ENCODE measurements at places on chromosomes 6 and 20.

DNA sequence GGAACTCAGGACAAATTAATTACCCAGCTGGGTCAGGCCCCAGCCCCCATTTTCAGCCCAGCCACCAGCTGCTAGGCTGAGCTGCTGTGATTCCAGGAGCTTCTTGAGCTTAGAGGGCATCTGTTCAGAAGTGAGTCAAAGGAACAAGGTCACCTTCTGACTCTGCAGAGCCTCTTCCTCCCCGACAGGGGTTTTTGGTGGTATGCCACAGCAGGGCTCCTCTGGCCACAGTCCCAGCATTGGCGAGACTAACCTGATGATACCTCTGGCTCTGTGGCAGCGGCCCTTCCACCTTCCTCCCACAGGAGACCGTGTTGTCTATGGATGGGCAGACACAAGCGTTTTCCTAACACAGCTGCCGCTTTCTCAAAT, 39.7 kb downstream of the ZC3H12D start:
- peak; percentile 45 for DNase-seq

GRCh38 chr20:35992713-35993335, 24.4 kb downstream of the CNBD2 start:
- peak; percentile 54 for DNase-seq

DNA sequence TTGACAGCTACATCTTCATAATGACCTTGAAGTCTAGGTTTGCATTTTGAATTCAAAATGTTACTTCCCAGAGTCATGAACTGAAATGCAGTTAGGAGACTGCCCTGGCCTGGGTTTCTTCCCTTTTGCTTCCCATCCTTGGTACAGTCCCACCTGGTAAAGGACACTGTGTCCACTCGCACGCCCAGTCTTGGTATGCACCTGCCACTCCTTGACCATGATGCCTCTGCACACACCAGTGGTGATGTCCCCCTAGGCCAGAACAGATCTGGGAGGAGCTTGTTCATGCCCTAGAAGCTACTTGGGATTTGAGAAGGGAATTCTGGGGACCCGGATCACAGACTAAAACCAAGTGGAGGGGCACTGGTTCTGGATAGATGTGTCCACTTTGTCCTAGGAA, 3.6 kb downstream of the PPP1R14C start:
- DNase-seq, result no peak

DNA sequence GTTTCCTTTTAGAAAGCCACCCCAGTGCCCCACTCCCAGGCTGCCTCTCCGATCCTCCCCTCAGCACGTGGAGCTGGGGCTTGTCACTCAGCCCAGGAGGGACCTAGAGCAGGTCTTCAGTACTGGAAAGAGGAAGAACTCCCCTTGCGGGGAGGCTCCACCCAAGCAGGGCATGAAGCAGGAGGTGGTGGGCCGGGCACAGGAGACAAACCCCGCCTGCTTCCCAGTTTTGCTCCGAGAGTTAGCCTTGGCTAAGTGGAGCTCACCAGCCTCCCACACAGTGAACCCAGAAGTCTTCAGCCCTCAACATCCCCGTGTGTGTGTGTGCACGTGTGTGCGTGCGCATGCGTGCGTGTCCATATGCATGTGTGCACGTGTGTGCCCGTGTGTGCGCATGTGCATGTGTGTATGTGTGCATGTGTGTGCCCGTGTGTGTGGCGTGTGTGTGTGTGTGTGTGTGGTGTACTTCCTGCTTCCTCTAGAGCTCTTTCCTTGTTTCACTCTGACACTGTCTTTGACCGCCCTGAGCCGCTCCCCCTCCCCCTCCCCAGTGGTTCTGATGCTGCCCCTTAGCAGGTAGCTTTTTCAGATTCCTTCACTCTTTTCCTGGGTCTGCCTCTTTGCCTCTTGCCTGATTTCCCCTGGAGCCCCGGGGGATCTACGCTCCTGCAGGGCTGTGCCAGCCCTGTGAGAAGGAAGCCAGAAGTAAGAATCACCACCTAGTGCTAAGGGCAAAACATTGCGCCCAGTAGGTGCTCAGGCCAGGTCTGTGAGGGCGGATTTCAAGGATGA, 239.8 kb downstream of the CDC5L start:
- DNase-seq, result no peak

GRCh38 chr6:91704531-91704930, 1117.7 kb upstream of the MAP3K7 start:
- no peak for DNase-seq

- DNase-seq, result no peak
Observed at GRCh38 chr6:62465206-62465605, 179.2 kb upstream of the KHDRBS2 start.

GRCh38 chr20:3413393-3413889, 6.0 kb upstream of the DNAAF9 start:
- DNase-seq, result no peak

DNA sequence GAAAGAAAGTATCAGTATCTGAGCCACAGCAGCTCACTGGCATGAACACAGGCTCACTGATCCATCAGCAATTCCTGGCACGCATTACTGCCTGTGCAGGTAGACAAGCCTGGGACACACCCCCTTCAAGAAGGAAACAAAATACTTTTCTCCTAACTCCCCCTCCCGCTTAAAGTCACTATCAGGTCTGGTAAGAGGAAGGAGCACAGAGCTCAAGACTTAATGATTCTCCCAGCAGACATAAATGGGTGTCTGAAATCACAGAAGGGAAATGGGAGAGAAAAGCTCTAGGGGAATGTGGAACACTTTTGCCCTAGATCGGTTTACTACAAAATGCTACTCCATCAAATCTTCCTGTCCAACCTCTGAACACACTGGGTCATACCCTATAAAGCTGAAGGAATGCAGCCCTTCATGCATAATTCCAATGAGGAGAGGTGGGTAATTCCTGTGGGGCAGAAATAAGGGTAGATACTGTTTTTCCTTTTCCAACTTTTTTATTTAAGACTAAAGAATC, at the start of gene ADGRF1:
ADGRF1 (minus strand) TSS at position 58 of the 517 bp plus-strand sequence. CDS start 13,271 bp downstream, outside the sequence.
- no peak for DNase-seq

DNA sequence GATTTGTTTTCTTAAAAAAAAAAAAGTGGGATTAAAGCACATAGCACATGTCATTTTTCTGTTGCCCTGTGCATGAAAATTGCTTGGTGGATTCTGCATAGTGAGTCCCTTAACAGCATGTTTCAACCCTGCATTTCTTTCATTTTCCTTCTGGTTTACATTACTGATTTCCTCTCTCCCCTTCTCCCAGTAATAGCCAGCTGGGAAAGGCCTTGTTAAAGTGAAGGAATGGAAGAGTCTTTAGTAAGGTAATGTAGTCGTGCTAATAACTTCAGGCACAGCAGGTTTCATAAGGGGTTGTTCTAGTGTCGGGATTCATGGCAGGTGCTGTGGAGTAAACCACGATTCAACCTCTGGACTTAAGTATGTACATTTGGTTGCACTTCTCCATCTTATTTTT, 202.4 kb downstream of the FARS2 start:
- DNase-seq, result no peak

DNA sequence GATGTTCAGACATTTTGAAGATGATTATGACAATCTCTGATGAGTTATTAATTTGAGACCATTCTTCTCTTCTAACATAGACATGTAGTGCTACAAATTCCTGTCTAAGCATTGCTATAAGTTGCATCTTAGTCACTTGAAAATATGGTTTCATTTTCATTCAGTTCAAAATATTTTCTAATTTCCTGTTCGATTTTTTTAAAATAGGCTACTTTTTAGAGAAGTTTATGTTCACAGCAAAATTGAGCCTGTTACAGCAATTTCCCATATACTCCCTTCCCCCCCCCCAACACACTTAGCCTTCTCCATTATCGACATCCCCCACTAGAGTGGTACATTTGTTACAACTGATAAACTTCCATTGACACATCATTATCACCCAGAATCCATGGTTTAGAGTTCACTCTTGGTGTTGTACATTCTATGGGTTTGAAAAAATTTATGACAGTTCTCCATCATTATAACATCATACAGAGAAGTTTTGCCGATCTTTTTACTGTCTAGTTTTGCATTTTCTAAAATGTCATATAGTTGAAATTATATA, 31.2 kb downstream of the PLAGL1 start:
- no peak for DNase-seq

DNA sequence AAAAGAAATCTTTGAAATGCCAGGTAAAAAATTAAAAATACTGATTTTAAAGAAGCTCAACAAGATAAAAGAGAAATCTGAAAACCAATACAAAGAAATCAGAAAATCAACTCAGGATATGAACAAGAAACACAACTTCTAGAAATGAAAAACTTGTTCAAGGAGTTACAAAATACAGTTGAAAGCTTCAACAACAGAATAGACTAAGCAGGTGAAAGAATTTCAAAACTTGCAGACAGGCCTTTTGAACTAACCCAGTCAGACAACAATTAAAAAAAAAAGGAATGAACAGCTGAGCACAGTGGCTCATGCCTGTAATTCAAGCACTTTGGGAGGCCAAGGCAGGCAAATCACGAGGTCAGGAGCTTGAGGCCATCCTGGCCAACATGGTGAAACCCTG, 57.8 kb downstream of the PDSS2 start:
- DNase-seq, result no peak

GRCh38 chr6:108715832-108716231, 132.4 kb upstream of the ARMC2 start:
- DNase-seq, result no peak

GRCh38 chr20:62234339-62234738, 4.0 kb upstream of the OSBPL2 start:
- DNase-seq, result no peak

DNA sequence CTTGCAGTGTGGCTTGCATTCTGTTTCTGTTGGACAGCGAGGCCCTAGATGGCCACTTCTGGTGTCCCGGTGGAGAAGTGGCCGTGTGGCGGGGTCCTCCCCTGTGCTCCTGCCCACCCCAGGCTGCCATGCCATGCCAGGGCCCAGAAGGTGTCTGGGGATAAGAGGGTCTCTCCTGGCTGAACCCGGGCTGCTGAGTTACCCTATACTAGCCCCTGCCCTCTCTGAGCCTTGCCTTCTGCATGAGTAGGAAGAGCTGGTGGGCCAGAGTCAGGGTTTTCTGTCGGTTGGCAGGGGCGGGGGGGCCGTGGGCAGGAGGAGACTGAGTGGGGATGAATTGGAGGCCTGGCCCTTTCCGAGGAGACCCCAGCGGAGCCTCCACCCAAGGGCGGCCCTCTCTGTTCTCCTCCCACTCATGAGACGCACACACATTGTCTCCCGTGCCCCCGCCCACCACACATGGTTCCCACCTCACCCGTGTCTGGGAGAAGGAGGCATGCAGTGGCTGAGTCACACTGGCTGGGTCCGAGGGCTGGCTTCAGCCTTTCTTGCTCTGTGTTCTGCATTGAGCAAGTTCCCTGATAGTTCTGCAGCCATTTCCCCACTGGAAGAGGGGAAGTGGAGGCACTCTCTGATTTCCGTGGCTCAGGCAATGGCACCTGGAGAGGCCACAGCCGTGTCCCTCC, 24.6 kb downstream of the VSTM2L start:
- DNase-seq, result no peak

DNA sequence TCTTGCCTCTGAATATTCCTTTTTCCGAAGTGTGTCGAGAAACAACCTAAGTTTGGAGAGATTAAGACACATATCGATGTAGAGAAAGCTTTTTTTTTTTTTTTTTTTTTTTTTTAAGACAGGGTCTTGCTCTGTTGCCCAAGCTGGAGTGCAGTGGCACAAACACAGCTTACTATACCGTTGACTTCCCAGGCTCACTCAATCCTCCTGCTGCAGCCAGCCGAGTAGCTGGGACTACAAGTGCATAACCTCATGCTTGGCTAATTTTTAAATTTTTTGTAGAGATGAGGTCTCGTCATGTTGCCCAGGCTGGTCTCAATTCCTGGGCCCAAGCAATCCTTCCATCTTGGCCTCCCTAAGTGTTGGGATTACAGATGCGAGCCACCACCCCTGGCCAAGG, 21.4 kb downstream of the SLC17A5 start:
- DNase-seq, result no peak

- no peak for DNase-seq
Observed at GRCh38 chr6:105251689-105252088, 71.9 kb upstream of the POPDC3 start.
